COLO829 (cell line): ENCODE measurements at places on chromosomes 2 and 18.

DNA sequence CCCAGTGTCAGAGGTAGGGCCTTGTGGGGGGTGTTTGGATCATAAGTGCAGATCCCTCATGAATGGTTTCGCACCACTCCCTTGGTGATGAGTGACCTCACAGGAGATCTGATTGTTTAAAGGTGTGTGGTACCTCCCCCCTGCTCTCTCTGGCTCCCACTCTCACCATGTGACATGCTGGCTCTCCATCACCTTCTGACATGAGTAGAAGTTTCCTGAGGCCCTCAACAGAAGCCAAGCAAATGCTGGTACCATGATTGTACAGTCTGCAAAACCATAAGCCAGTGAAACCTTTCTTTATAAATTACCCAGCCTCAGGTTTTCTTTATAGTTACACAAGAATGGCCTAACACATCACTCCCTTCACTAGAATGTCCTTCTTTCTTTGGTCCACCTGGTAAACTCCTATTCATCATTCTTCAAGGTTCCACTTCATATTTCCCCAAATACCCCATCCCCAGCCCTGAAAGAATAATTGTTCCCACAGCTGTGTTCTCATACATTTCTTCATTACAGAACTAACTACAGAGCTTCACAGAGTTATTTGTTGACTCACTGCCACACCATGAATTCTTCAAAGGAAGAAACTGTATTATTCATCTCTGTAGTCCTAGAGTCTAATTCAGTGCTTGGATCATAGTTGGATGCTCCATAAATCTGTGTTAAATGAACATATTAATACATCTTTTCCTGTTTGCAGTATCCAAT lies 81.2 kb upstream of the STK17B start:
- DNase-seq: no peak

DNA sequence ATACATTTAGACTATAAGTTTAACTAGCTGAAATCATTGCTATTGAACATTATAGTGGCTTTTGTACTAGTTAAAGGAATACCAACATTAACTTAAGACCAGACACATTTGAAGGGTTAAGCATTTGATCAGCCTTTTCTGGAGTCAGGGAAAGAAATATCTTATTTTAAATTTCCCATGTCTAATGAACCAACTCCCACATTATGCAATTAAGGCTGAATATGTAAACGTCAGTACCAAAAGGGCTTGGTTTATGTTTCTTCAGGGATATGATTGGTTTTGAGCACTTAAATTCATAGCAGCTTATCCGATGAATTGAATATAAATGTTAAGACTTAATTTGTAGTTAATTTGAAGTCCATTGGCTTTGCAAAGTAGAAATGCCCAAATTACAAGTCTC lies 344.5 kb downstream of the KIAA1328 start:
- DNase-seq: no peak

- DNase-seq: no peak
Measured at GRCh38 chr2:48540237-48540935, 10.4 kb downstream of the STON1 start.

GRCh38 chr18:10188971-10189810 lies 265.2 kb upstream of the APCDD1 start:
- DNase-seq: no peak

DNA sequence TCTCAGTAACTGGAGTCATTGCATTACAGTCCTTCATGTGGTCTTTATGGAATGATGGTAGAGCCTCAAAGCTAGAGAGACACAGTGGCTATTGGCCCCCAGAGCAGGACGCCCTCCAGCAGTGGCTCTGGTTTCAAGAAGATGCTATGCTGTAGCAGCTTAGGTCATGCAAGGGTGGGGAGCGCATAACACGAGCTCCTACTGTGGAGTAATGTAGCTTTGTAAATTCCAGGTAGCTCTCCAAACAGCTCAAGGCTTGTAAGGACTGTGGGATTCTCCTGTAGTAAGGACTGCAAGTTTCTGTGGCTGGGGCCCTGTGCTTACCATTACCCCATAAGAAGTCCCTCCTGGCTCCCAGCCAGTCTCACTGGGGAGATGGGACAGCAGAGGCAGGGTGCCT lies 15.6 kb downstream of the APLF start:
- no peak for DNase-seq

- no peak for DNase-seq
Measured at GRCh38 chr18:23640052-23640451, 22.7 kb downstream of the ANKRD29 start.

- no peak for DNase-seq
Measured at GRCh38 chr2:159052157-159052601, 83.7 kb downstream of the TANC1 start.

DNA sequence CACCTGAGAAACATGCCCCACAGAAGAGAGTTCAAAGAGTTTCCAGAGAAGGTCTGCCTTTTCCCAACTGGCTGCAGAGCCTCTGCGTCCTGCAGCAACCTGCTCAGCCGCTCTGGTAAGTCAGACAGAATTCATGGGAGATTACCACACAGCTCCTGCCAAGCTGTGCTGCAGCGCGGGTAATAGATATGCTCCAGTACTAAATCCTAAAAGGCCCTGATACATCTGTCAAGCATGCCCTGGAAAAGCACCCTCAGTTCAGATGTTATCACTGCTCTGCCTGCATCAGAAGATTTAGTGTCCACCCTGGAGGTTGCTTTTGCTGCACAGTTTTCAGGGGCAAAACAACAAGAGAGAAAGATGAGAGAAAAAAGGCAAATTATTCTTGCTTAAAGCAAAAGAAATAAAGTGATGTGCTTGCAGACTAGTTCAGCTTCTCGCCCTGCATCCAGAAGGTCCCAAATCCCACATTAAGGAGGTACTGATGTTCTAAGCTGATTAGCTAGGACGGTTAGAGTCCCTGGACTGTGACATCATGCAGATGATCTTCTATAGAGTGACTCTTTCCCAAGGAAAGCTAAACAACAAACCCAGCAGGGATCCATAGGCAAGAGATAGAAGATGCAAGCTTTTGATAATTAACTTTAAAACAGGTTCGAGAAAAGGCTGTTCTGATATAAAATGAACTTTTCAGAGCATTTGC lies 488.6 kb downstream of the BCL11A start:
- no peak for DNase-seq

GRCh38 chr2:20501974-20502373 lies 55.1 kb downstream of the RHOB start:
- no peak for DNase-seq

DNA sequence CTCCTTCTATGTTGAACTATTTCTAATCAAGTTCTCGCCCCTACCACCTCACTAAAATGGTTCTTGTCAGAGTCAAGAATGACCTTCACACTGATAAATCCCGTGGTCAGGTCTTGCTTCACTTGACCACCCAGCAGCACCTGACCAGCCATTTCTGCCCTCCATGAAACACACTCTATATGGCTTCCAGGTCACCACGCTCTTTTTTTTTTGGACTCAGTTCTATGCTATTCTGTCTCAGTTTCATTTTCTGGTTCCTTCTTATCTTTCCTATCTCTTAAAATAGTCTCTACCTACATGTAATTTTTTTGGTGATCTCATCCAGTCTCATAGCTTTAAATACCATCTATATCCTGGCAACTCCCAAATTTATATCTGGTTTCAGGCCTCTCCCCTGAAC lies 11.4 kb downstream of the EIF2AK3 start:
- no peak for DNase-seq

- no peak for DNase-seq
Measured at GRCh38 chr18:25097057-25097456, 254.9 kb downstream of the ZNF521 start.
